Tibial nerve (tissue), 4 donors: ENCODE measurements at places on chromosomes 3 and 15.

GRCh38 chr3:165852191-165852590, 15.0 kb upstream of the BCHE start:
- DNase-seq: no peak

- no peak for DNase-seq
Measured at GRCh38 chr3:107684431-107684925, 161.7 kb downstream of the BBX start.

GRCh38 chr3:152206243-152206760, 62.4 kb upstream of the MBNL1 start:
- no peak for DNase-seq

DNA sequence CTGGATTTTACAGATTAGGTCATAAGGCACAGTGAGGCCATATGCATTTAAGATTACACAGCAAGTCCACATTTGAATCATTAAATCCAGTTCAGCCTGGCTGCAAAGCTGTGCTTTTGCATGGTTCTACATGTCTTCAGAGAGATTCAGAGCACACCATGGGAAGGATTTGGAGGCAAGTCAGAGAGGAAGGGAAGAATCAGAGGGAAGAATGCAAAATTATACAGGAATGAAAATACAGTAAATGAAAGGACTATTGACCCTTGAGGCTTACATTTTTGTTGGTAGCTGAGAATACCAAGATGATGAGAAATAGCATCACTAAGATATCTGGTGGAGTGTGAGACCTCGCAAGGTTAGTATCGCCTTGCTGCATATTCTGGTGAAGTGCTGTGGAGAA, 13.9 kb downstream of the FILIP1L start:
- DNase-seq: no peak

DNA sequence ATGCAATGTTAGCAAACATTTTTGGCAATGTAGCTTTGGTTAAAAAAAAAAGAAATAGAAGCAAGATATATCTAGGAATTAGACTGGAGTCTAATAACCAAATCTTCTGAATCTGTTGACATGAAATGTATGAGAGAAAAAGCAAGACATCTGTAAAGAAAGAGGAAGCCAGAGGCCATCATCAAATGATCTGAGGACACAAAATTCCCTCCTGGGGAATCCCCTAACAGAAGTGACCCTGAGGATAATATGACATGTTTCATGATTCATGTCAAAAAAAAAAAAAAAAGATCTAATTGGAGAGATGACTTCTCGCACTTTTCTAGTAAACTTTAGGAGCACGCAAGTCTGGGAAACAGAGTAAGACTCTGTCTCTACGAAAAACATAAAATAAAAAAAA, 70.9 kb downstream of the IMPG2 start:
- DNase-seq: no peak

DNA sequence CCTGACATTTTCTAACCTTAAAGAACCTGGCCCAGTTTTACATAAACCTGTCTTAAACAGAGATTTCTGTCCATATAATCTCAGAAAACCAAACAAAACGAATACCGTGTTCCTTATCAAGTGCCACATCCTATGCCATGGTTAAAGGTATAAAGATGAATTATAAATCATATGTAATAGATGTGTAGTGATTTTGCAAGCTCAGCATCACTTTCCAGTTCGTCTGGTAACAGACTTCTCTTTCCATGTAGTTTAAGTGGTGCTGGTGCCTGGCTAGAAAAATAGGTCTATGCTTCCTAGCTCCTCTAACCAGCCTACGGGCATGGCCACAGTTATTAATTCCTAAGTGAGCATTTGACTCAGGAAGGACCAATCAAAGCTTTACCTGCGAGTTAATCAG, 3.4 kb upstream of the GRM7 start:
- DNase-seq: no peak

DNA sequence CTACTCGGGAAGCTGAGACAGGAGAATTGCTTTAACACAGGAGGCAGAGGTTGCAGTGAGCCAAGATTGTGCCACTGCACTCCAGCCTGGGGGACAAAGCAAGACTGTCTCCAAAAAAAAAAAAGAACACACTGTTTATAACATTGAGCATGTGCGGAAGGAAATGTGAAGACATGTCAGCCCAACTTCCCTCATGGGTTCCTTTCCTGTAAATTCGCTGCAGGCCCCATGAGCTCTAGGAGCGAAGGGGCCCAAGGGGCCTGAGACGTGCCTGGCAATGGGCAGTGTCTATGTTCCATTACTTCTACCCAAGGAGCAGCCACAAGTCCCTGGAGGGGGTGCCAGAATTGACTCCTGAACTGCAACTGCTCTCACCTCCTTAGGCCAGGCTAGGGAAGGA, 3.2 kb downstream of the PFKFB4 start:
- DNase-seq: no peak
